ENCODE measurements at places on chromosomes 1 and 21. TPM values are rescaled to one million over a fixed set of nuclear protein-coding genes. Genes with fewer than 3 reads are reported as not detected.

AMIGO1 gene
- 13.3 TPM for total RNA-seq

- no peaks in the 10 kb centered on the region for H3K27me3 ChIP-seq
- no peaks in the 10 kb centered on the region for H3K36me3 ChIP-seq
- H3K4me1 ChIP-seq = no peaks in the 10 kb centered on the region
These were observed 40.2 kb downstream of the EXO1 start for GRCh38 chr1:241888232-241888631.

- H3K4me1 ChIP-seq = no peaks in the 10 kb centered on the region
- H3K36me3 ChIP-seq = no peaks in the 10 kb centered on the region
- no peak overlapping the region for H3K4me3 ChIP-seq
- no peak for DNase-seq
- no peak overlapping the region for H3K27ac ChIP-seq
These were observed 67.6 kb downstream of the MAB21L3 start for GRCh38 chr1:116178837-116179236.

TENT5C gene
- total RNA-seq = 13.7 TPM

DNA sequence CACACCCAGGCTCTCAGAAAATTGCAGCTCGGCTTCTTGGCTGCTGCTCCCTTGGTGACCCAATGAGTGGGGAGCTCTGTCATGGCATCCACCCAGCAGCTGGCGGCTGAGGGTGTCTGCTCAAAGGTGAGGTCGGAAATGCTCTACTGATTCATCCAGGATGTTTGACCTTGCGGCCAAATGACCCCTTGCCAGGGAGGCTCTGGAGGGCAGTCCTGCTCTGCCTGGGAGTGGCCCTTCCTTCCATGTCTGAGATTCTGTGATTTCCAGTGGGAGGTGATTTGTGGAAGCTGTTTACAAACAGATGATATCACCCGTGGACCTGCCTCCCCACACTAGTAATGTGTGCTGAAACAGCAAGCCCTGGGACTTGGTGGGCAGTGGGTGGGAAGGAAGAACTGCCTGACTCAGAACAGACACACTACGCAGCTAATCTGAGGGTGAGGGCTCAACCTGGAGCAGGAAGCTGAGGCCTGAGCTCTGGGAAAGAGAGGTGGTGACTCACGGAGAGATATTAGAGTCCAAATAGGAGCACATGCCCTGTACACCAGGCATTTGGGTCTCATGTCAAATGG is 3.0 kb downstream of the CRCT1 start:
- H3K27me3 ChIP-seq = peaks cover 31% of the 10 kb centered on the region
- no peak for DNase-seq
- no peak overlapping the region for H3K4me3 ChIP-seq

DNA sequence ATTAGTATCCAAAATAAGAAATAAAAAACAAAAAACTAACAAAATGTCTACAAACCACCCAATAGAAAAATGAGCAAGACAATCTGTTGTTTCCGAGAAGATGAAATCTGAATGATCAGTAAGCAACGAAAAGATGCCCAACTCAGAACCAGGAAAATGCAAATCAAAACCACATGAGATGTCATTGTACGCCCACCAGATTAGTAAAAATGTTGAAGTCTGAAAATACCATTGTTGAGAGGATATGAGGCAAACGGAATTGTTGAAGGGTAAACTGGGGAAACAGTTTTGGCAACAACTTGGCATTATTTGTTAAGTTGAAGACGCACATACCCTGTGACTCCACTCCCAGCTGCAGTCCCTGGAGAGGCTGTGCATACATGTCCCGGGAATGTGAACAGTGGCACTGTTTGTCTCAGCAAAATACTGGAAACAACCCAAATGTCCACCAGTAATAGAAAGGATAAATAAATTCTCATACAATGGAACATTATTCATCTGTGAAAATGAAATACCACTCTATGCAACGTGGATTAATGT is 10.6 kb downstream of the ZBTB17 start:
- H3K4me3 ChIP-seq = no peak overlapping the region
- peaks cover 52% of the 10 kb centered on the region for H3K4me1 ChIP-seq
- H3K27ac ChIP-seq = peak overlapping the region; percentile 79
- H3K36me3 ChIP-seq = peaks cover 20% of the 10 kb centered on the region

HORMAD1 gene
- 1.2 TPM for total RNA-seq

MYOG gene
- not detected for total RNA-seq

GRCh38 chr1:206600527-206600926 is 11.7 kb downstream of the EIF2D start:
- no peak overlapping the region for H3K27ac ChIP-seq
- H3K36me3 ChIP-seq = peaks cover 99% of the 10 kb centered on the region
- H3K27me3 ChIP-seq = no peaks in the 10 kb centered on the region
- no peaks in the 10 kb centered on the region for H3K4me1 ChIP-seq
- no peak for DNase-seq

- H3K4me3 ChIP-seq = peak overlapping the region; percentile 77
- peak overlapping the region; percentile 89 for H3K27ac ChIP-seq
- no peaks in the 10 kb centered on the region for H3K27me3 ChIP-seq
- DNase-seq = peak; percentile 82
- H3K36me3 ChIP-seq = no peaks in the 10 kb centered on the region
These were observed 950 bp upstream of the INKA2 start for GRCh38 chr1:111739925-111740765.

GRCh38 chr21:38205940-38206339 is 50.9 kb upstream of the KCNJ15 start:
- H3K27ac ChIP-seq = no peak overlapping the region
- no peak overlapping the region for H3K4me3 ChIP-seq
- no peak for DNase-seq
- H3K27me3 ChIP-seq = no peaks in the 10 kb centered on the region

FNDC10 gene
- 7.4 TPM for total RNA-seq

- no peaks in the 10 kb centered on the region for H3K36me3 ChIP-seq
- no peak for DNase-seq
- peaks cover 39% of the 10 kb centered on the region for H3K27me3 ChIP-seq
- H3K4me3 ChIP-seq = no peak overlapping the region
- no peak overlapping the region for H3K27ac ChIP-seq
These were observed 2.9 kb upstream of the HTR6 start for GRCh38 chr1:19661721-19662228.

DNA sequence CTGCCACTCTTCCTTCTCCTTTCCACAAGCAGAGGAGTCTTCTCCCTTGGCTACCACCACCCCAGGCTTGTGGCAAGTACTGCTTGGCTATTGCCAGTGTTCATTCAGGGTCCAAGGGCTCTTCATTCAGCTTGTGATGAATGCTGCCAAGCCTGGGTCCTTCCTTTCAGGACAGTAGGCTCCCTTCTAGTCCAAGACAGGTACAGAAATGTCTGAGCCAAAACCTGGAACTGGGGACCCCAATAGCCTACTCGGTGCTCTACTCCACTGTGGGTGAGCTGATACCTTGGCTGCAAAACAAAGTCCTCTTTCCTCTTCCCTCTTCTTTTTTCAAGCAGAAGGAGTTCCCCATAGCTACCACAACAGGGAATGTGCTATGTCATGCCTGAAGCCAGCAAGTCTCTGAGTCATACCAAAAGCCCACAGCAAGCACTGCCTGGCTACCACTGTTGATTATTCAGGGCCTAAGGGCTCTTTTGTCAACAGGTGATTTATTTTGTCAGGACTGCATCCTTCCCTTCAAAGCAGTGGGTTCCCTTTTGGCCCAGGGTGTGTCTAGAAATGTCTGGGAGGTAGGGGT is 268.9 kb downstream of the HHAT start:
- no peaks in the 10 kb centered on the region for H3K27me3 ChIP-seq
- H3K4me3 ChIP-seq = no peak overlapping the region
- no peak for DNase-seq
- no peaks in the 10 kb centered on the region for H3K36me3 ChIP-seq
- no peaks in the 10 kb centered on the region for H3K4me1 ChIP-seq

DNA sequence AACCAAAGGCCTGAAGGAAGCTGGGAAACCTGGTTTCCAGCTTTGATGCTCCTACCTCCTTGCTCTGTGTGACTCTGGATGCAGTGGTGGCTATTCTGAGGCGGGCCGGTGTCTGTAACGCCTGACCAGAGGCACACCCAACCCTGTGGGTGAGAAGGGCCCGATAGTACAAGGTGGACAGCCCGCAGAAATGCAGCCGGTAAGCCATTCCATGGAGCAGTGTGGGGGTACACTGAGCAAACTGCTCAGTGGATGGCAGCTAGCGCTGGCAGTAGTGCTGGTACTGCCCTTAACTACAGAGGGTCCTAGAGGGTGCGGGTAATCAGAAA is 36.0 kb downstream of the AHDC1 start:
- no peaks in the 10 kb centered on the region for H3K36me3 ChIP-seq
- peak overlapping the region; percentile 0 for H3K27ac ChIP-seq
- no peak for DNase-seq
- peak overlapping the region; percentile 39 for H3K4me3 ChIP-seq

- no peaks in the 10 kb centered on the region for H3K4me1 ChIP-seq
- H3K27ac ChIP-seq = no peak overlapping the region
- H3K4me3 ChIP-seq = no peak overlapping the region
These were observed 39.1 kb downstream of the CLSTN1 start for GRCh38 chr1:9784508-9785133.

DNA sequence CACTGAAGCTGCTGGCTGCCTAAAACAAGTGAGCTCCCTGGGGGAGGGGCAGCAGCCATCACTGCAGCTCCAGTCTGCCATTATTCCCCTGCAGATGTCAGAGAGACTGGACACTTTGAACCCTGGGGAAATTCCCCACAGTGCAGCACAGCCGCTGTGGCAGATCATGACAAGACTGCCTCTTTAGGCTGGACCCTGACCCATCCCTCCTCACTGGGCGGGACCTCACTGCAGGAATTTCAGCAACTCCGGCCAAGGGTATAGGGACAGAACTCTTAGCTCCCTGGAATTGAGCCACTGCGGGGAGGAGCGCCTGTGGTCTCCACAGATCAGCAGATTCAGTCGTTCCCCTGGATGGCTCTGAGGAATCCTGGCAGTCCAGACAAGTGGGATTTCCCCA is 964.6 kb downstream of the BRINP3 start:
- no peaks in the 10 kb centered on the region for H3K36me3 ChIP-seq
- no peaks in the 10 kb centered on the region for H3K4me1 ChIP-seq
- H3K27me3 ChIP-seq = no peaks in the 10 kb centered on the region
- no peak for DNase-seq

TSPAN1 gene
- total RNA-seq = 6.9 TPM

- no peak overlapping the region for H3K27ac ChIP-seq
- H3K27me3 ChIP-seq = no peaks in the 10 kb centered on the region
- H3K4me1 ChIP-seq = peaks cover 12% of the 10 kb centered on the region
These were observed 9.6 kb downstream of the TENT5C start for GRCh38 chr1:117615474-117615873.

HES5 gene
- total RNA-seq = 1.5 TPM

- H3K36me3 ChIP-seq = peaks cover 13% of the 10 kb centered on the region
- peaks cover 55% of the 10 kb centered on the region for H3K4me1 ChIP-seq
- H3K4me3 ChIP-seq = no peak overlapping the region
- H3K27ac ChIP-seq = peak overlapping the region; percentile 72
- H3K27me3 ChIP-seq = no peaks in the 10 kb centered on the region
These were observed 132.8 kb downstream of the CASZ1 start for GRCh38 chr1:10663678-10664035.

GRCh38 chr1:111448482-111448917 is 556 bp downstream of the WDR77 start:
- DNase-seq = no peak
- peak overlapping the region; percentile 67 for H3K4me3 ChIP-seq
- H3K36me3 ChIP-seq = peaks cover 51% of the 10 kb centered on the region

MIXL1 gene
- total RNA-seq = not detected

- no peak overlapping the region for H3K27ac ChIP-seq
- no peaks in the 10 kb centered on the region for H3K27me3 ChIP-seq
- no peak for DNase-seq
- no peak overlapping the region for H3K4me3 ChIP-seq
- no peaks in the 10 kb centered on the region for H3K36me3 ChIP-seq
These were observed 106.6 kb downstream of the OMA1 start for GRCh38 chr1:58439946-58440345.

LHX8 gene
- total RNA-seq = not detected
